ENCODE measurements at places on chromosomes 3 and 15.

DNA sequence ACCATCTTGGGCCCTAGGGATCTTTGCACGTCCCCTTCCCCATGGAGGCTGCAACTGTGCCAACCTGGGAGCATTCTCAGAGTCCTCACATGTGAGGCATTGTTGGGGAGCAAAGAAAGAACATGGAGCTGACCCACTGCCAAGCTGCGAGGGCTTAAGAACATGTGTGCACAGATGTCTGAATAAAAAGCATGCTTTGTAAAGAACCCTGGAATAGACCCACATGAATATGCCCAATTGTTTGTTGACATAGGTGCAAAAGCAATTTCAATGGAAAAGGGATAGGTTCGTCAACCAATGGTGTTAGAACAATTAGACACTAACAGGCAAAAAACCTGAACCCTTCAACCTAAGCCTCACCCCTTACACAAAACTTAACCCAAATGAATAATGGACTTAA, 9.3 kb downstream of the PGPEP1L start:
- no peak for DNase-seq
- peaks cover 29% of the 10 kb centered on the region for H3K4me1 ChIP-seq
- no peak overlapping the region for H3K27ac ChIP-seq
- peaks cover 4% of the 10 kb centered on the region for H3K27me3 ChIP-seq

DNA sequence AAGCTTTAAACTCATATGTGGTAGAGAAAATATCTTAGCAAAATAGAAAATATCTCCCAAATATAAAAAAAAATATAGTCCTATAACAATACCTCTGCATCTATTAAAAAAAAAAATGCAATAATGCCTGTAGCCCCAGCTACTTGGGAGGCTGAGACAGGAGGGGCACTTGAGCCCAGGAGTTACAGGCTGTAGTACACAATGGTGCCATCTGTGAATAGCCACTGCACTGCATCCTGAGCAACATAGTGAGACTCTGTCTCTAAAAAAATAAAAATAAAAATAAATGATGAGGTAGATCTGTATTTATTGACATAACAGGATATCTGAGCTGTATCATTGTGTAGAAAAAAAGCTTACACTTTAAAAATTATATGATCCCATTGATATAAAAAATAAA, 70.4 kb downstream of the PFN2 start:
- H3K4me1 ChIP-seq, result no peaks in the 10 kb centered on the region
- no peak for DNase-seq
- peaks cover 3% of the 10 kb centered on the region for H3K27me3 ChIP-seq
- no peak overlapping the region for H3K4me3 ChIP-seq

GRCh38 chr3:138289701-138290100, 40.0 kb downstream of the NME9 start:
- H3K4me1 ChIP-seq, result no peaks in the 10 kb centered on the region
- H3K27ac ChIP-seq, result no peak overlapping the region
- no peak overlapping the region for H3K4me3 ChIP-seq
- no peak for DNase-seq
- no peaks in the 10 kb centered on the region for H3K27me3 ChIP-seq
- H3K36me3 ChIP-seq, result peaks cover 47% of the 10 kb centered on the region

GRCh38 chr3:48217449-48217848, 5.8 kb upstream of the CAMP start:
- no peak overlapping the region for H3K4me3 ChIP-seq
- no peaks in the 10 kb centered on the region for H3K4me1 ChIP-seq
- H3K36me3 ChIP-seq, result no peaks in the 10 kb centered on the region

- no peaks in the 10 kb centered on the region for H3K27me3 ChIP-seq
- H3K4me3 ChIP-seq, result no peak overlapping the region
- H3K27ac ChIP-seq, result peak overlapping the region; percentile 96
- H3K36me3 ChIP-seq, result no peaks in the 10 kb centered on the region
Measured at GRCh38 chr15:35306361-35306981, 221.4 kb upstream of the NANOGP8 start.

DNA sequence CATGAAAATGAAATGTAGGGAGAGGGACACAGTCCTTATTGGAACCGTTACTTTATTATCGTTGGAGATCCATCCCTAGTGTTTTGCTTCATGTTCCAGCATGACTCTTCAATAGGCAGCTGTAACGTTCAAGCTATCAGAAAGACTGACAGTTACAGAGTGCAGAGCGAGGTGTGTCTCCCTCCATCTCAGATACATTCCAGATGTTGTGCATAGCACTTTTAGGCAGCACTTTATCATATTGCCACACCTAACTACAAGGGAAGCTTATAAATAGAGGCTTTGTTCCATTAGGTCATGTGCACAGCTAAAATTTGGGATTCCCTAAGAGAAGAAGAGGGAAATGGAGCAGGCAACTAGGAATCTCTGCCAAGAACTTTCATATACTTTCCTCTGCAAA, 1009.6 kb downstream of the ROBO2 start:
- no peak overlapping the region for H3K4me3 ChIP-seq
- no peaks in the 10 kb centered on the region for H3K4me1 ChIP-seq
- no peak overlapping the region for H3K27ac ChIP-seq
- DNase-seq, result no peak
- H3K36me3 ChIP-seq, result no peaks in the 10 kb centered on the region

GRCh38 chr3:127607675-127608361, 9.6 kb downstream of the MCM2 start:
- no peak for DNase-seq
- no peak overlapping the region for H3K4me3 ChIP-seq
- H3K27ac ChIP-seq, result peak overlapping the region; percentile 57
- H3K27me3 ChIP-seq, result no peaks in the 10 kb centered on the region

Measured in nephron progenitor cell (in vitro differentiated cells).